Activated gamma-delta T cell treated with Interleukin-2 at 50 U/mL for 16 hours (primary cell): ENCODE measurements at places on chromosomes 13 and 19.

GRCh38 chr13:39326469-39327171 lies 276.4 kb downstream of the LHFPL6 start:
- no peak for DNase-seq

- no peak for DNase-seq
Measured at GRCh38 chr13:111880185-111880584, 186.8 kb upstream of the SOX1 start.

GRCh38 chr19:55625004-55625326 lies 599 bp upstream of the ZNF784 start:
- DNase-seq: no peak

GRCh38 chr13:98182589-98182988 lies 5.5 kb upstream of the RNF113B start:
- no peak for DNase-seq

- DNase-seq: no peak
Measured at GRCh38 chr13:45142440-45143345, 22.4 kb downstream of the GTF2F2 start.

DNA sequence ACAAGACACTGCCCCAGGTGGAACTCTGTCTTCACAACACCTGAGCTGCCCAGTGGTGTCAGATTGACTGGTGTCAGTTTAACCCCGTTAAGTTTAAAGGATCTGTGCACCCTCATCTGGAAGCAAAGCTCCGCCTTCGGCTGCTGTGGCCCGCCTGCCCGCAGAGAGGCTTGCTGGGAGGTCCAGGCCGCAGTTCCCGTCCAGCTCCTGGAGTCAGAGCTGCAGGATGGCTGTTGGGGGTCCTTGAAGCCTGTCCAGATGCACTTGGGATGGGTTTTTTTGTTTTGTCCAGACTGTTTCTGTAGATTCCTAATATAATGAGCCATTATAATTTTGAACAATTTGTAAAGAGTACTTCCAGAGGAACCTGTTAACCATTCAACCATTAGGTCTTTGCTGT lies 16.1 kb downstream of the CUL4A start:
- no peak for DNase-seq

DNA sequence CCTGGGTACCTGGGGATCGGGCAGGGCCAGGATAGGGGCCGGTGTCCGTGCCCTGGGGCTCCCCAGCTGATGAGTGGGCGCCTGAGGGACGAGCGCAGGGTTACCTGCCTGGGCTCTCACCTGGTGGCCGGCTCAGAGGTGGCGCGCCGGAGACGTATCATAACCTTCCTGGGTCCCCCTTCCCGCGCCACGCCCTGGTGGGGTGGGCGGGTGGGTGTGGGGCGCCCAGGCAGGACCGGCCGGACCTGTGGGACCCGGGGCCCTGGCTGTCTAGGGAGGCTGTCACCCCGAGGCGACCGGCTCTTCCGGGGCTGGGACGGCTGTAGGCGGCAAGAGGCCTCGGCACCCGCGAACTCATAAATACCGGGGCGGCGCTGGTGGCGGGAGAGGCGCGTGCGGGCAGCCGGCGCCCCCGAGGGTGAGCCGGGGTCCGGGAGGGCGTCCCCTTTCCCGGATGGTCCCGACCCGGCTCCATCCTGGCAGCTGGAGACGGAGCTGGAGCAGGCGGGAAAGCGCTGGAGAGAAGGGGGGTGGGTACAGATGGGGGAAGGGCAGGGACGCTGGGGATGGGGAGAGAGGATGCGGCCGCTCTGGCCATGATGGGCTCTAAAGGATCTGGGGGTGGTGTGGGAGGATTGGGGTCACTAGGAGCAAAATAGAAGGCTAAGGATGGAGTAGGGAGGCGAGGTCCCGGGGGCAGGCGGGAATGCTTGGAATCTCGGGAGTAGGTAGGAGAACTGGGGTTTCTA lies at the start of gene ACP7:
ACP7 (plus strand) TSS at position 386 of the 749 bp plus-strand sequence. CDS start 902 bp downstream, outside the sequence.
- DNase-seq: peak; percentile 29

- DNase-seq: no peak
Measured at GRCh38 chr13:46137627-46138317, 32.9 kb upstream of the CPB2 start.

DNA sequence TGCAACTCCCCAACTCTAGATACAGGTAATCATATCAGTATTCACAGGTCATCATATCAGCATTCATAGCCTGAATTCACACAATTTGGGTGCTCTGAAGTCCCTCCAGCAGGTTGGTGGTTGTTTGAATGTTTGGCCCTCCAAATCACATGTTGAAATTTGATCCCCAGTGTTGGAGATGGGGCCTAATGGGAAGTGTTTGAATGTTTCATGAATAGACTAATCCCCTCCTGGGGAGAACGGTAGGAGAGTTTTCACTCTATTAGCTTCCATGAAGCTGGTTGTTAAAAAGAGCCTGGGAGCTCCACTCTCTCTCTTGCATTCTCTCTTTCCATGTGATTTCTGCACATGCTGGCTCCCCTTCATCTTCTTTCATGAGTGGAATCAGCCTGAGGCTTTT lies 288.6 kb upstream of the PCDH9 start:
- DNase-seq: no peak

DNA sequence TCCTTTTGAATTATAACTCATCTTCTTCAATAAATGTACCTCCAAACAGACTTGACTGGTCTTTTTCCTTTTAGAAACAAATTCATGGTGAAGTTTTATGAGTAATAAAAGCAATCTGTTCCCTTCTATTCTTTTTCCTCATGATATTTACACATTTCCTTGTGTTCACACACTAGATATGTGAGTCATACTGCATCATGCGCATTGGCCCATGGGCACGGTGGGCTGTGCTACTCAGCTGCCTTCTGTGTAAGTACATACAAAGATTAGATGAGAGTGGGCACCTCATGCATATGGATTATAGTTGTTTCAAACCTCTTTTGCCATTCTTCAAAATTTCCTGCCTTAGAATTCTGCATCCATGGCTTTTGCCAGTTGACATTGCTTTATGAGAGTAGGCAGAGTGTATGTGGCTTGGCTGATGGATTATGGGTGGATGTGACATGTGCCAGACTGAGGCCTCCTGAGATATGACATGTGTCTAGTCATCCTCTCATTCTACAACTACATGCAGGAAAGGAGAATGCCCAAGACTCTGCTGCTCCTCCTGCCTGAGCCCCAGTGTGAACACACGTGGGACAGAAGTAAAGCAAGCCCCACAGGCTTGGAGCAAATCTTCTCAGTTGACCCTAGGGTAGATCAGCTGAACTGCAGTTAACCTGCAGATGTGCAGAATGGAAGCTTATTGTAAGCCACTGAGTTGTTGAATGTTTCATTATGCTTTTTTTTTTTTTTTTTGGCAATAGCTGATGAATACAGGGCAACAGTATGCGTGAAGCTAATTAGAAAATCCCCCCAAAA lies 109.9 kb downstream of the RBM26 start:
- no peak for DNase-seq

DNA sequence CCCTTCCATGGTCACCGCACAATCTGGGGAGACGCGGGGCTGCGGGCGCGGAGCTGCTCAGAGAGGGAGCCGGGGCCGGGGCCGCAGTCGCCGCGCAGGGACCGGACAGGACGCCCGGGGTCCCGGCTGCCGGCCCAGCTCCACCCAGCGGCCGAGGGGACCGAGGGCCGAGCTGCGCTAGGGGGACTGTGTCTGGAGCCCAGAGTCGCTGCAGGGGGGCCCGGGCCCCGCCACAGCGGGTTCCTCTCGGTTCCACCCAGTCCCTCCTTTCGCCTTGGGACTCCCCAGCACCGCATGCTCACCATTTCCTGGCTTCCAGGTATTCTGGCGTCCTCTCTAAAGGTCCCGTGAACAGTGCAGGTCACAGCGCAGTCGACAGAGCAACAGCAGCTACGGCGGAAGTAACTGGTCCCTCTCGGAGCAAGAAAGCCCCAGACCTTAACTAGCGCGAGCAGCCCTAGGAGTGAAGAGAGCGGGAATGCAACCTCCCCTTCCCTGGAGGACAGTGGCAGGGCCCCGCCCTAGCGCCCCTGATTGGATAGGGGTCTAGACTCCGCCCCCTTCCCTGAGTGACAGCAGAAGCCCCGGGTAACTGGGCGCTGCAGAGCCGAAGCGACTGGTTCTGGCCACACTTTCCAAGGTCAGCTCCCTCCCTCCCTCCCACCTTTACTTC lies at the start of gene ZNF878:
ZNF878 (minus strand) TSS at position 465 of the 673 bp plus-strand sequence; CDS start at position 305, 160 bp downstream.
- peak; percentile 28 for DNase-seq

GRCh38 chr13:56528040-56528790 lies 612.5 kb upstream of the PRR20A start:
- no peak for DNase-seq

DNA sequence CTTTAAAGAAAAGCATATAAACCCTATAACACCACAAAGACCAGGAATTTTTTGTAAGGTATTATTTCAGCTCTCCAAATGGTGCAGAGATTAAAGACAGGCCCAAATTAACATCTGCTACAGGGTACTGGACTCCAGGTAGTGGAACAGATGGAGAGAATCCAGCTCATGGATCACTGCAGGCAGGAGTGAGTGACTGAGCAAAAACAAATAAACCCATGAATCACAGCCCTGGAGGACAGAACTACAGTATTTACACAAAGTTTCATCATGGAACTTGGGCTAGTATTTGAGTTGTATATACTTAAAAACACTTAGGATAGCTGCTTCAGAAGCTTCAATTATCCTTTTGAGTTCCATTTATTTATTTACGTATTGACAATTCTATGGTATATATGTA lies 132.8 kb upstream of the SPRY2 start:
- no peak for DNase-seq

DNA sequence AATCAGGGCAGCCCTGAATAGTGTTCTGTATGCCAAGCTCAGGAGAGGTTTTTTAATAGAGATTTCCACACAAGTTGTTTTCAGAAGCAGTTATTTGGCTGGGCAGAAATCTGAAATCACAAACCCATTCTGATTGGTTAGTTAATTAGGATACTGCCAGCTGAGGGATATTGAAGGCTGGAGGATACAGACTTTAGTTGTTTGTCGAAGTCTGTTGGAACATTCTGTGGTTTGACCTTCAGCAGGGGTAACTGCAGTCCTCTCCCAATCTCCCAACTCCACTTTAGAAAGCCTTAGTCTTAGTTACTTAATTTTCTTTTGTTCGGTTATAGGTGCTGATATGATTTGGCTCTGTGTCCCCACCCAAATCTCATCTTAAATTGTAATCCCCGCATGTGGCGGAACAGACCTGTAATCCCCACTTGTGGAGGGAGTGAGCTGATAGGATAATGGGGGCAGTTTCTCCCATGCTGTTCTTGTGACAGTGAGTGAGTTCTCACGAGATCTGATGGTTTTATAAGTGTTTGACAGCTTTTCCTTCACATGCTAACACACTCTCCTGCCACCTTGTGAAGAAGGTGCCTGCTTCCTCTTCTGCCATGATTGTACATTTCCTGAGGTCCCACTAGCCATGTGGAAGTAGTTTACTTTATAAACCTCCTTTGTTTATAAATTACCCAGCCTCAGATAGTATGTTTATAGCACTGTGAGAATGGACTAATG lies 169.2 kb downstream of the GPC5 start:
- DNase-seq: no peak

DNA sequence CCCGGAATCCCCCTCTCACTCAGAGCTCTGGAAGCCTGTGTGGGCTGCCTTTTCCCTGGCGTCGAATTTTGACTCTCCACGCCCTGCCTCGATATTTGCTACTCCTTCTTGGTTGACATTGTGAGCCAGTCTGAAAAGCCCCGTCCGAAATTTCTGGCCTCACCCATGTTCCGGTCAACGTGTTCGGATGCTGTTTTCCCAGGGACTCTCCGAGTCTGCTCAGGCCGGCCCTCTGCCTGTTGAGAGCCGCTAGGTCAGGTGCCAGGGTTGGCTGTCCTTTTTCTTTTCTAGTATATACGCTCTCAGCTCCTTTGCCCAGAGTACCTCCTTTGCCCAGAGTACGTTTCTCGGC lies 6.8 kb upstream of the DGKH start:
- DNase-seq: no peak

DNA sequence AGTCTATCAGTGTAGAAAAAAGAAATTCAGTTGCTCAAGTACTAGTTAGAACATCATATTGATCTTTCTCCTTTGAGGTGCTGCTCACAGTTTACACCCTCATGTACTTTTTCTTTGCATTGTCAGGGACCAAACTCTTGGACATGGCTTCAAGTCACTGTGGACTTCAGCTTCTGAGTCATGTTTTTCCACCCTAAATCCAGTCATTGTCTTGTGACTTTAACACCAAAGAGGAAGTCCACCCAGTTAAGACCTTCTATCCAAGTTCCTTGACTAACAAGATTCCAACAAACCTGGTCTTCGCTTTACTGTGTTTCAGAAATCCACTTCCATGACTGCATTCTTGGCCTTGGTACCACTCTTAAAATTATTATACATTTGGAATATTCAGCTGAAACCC lies 206.7 kb upstream of the ARGLU1 start:
- no peak for DNase-seq

DNA sequence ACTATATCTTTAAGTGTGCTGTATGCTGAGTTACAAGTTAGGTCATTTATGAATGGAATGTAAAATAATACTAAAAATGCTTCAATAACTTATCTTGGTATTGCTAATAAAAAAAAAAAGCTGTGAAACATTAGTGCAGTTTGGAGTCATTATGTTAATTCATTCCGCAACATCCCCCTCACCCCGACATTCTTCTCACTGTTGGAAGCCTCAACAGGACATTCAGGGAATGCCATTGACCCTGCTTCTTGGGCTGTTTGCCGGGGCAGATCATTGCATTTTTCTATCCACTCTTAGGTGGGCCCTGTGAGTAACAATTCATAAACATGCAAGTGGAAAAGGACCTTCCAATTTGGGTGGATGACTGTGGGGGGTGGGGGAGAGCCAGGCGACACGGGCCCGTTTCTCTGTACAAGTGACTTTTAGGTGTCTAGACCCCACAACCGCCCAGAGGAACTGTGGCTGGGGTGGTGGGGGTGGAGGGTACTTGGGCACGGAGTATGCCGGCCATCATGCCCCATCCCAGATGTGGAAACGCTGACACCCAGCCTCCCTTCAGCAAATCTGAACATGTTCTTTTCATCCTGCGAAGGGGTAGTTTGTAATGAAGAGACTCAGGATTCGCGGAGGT lies 185.9 kb downstream of the ZNF536 start:
- DNase-seq: no peak

DNA sequence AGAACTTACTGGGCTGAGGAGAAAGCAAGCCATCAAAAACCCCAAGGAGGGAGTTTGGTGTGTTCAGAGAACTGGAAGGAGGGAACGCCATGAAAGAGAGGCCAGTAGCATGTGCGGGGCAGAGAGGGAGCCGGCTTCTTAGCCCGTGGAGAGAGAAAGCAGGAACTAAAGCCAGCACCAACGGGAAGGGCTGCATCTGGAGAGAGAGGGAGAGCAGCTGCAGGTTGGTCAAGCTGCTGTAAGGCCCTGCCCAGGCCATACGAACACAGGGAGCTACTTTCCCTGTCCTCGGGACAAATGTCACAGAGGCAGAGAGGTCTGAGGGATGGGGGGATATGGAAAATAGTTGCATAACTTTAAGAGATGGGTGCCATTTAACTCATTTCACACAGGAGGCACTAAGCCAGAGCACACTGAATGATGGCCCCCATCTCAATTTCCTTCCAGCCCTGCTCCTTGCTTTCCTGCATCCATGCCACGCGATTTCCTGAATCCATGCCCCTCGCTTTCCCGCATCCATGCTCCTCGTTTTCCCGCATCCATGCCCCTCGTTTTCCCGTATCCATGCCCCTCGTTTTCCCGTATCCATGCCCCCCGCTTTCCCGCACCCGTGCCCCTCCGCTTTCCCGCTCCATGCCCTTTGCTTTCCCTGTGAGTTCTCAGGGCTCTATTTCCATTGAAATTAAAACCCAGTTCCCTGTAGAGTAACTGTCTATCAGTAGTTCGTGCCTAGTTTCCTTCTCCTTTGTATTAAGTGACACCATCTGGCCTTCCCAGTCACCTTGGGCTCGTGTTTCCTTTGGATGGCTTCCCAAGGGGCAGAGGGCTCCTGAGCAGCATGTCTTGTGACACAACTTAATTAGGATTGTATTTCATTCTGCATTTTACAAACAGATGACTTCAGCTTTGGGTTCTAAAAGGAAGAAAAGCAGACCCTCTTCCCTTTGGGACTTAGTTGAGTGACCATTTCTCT lies 31.5 kb upstream of the TPT1 start:
- no peak for DNase-seq
